Activated T-cell treated with anti-CD3 and anti-CD28 coated beads, Interleukin-2, amount 50 U/mL, for 4 hours (primary cell): ENCODE measurements at places on chromosomes 6 and 20.

DNA sequence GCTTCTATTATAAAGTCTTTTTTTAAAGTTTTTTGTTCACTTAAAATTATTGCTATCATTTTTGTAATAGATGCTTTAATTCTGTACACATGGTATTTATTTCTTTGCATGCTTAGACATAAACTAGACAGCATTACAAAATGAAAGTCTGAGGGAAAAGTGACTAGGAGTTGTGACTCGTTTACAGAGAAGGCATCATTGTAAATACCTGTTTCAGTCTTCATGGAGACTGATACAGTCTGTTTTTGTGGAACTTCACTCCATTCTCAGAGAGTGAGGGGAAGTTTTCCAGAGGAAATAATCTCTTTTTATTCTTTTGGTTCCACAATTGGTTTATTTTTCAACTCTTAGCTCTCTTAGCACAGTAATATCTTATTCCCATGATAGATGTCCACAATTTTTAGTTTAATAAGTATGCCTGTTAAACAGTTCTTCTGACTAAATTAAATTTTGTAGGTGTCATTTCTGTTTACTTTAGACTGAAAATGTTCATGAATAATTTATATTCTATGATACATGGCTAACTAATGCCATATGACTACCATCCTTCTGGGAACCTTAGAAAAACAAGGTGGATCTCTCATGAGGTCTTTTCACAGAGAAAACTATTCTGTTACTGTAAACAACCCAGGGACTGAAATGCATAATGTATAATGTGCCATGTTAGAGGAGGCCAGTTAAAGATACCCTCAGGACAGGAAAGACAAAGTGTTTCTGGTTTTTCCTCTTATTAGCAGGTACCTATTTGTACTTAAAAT lies 69.2 kb downstream of the MYO6 start:
- no peak for DNase-seq

DNA sequence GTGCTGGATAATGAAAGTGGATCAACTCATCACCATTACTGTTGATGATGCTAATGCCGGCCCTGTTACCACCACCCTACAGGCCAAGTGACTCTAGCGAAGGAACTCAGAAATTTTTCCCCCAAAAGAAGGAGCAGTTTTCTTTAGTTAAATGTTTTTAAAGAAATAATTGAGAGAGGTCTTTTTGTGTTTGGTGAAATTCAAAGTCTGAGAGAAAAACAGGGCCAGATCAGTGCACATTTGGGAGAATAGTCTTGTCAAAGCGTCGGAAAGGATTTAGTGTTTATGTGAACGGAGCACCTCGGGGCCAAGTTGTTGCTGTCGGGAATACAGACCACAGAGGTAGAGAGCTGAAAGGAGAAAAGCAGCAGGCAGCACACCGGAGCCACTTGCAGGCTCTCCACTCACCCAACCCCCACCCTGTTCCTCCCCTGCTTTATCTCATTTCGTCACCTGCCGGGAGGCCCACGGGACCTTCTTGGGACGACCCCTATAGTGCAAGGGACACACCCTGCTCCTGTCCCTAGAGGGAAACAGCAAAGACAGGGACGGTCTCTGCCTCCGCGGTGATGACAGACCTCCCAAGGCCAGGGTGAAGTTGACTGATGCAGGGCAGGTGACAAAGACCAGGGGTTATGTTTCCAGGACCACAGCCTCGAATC lies 6.8 kb downstream of the TFAP2B start:
- DNase-seq, result no peak

- no peak for DNase-seq
These were observed 420.9 kb downstream of the PRKN start for GRCh38 chr6:162306616-162307015.

GRCh38 chr20:4512891-4513550 lies 208.7 kb upstream of the PRND start:
- no peak for DNase-seq

- no peak for DNase-seq
These were observed 31.4 kb downstream of the LYRM4 start for GRCh38 chr6:5229356-5229755.
